Substantia nigra (tissue), 51 donors: ENCODE measurements at places on chromosomes 1 and 21.

DNA sequence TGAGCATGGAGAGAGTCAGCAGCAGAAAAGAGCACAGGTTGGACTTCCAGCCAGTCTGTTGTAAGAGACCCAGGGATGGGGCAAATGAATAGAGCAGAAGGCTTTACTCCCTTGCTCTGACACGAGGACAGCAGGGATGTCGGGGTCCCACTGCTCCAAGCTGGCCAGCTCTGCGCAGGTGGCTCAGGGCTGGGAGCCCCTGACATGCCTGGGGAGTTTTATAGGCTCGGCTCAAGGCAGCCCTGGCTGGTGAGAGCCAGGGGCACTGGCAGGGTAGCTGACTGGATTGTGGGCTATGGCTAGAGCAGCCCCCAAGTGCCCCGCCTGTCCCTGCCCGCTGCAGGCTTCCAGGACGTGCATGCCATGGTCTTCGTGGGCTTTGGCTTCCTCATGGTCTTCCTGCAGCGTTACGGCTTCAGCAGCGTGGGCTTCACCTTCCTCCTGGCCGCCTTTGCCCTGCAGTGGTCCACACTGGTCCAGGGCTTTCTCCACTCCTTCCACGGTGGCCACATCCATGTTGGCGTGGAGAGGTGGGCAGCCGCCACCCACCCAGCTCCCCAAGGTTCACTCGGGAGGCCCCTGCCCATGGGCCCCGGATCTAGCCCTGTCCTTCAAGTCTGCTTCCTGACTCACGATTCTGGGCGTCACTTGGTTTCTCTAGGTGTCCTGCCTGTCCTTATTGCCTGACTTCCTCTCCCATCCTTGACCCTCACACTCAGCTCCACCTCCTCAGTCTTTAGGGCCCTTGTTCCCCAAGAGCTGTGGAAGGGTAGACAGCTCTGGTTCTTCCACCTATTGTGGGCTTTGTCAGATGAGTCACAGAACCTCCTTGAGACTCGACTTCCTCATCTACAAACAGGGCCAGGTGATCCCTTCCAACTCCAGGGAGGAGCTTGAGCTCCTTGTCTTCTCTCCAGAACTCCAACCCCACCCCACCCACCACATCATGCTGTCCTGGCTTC, 8.2 kb downstream of the RHBG start:
- no peak for DNase-seq

GRCh38 chr1:10648689-10649516, 147.5 kb downstream of the CASZ1 start:
- no peak for DNase-seq

DNA sequence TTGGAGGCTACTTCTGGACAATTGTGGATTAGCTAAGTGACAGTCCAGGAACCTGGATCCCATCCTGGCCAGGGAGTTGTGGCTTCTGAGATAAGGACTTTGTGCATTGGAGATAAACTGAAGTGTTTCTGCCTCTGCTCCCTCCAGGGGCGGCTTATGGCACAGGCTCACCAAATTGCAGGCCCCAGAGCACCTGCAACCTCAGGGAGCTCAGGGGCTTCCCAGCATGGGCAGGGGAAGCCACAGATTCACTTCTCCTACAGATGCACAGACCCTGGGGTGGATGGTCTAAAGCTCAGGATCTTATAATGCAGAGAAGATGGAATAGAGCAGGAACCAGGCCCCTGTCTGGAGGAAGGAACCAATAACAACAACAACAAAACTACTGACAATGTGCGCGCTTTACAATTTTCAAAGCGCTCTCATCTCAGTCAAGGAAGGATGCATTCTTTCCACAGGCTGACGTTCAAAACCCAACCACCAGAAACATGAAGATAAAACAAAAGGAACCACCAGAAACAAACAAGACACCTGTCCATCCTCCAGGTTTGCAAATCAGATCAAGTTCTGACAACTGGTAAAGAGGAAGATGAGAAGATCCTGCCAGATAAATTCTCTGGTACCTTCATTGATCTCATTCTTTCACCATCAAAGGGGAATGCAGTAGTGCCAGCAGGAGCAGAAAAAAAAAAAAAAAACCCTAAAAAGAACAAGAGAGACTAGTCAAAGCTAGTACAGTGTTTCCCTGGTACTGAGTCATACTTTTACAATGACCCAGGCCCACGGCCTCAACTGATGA, 121.0 kb upstream of the IRF2BP2 start:
- DNase-seq = no peak

- no peak for DNase-seq
Observed at GRCh38 chr1:15417059-15417934, 7.6 kb downstream of the EFHD2 start.

DNA sequence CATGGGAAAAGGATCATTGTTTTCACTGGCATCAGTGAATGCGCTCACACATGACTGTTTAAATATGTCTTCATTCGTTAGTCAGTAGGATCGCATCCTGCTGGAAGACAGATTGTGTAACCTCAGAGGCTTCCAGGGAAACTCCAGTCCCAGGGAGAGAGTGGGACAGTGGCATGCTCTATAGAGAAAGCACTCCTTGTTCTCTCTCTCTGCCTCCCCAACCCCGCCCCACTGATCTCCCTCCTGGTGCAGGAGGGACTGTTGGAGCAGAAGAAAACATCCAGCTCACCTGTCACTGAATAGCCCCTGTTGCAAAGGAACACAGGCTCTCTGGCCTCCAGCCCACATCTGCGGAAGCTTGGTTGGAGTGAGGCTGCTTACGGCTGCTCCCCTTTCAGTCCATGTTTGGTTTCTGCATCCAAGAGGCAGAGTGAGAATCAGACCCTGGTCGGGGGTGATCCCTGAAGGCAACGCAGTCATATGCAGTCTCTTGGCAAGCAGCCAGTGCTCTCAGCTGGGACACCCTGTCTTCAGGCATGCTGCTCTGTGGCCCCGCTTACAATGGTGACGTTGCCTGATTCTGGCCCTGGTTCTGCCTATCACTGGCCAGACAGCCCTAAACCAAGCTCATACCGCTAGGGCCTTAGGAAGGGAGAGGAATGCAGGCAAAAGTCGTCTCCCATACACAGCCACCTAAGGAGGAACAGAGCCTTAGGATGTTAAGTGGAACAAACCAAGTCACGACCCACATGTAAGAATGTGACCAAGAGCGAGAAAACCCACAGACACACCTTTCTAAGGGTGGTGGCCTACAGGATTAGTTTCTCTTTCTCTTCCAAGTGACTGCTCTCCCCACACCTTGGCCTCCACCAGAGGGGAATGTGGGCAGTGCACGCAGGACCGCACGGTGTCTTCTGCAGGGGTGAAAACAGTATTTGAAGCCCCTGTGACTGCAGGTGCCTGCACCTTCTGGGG, 39.7 kb downstream of the BACE2 start:
- DNase-seq = no peak

GRCh38 chr1:230426246-230427093, at the start of gene PGBD5:
Gene PGBD5 (minus strand): TSS chr1:230426332. CDS start chr1:230425928, 404 bp downstream.
- peak; percentile 87 for DNase-seq

GRCh38 chr1:118012515-118013124, 83.1 kb downstream of the WDR3 start:
- no peak for DNase-seq

DNA sequence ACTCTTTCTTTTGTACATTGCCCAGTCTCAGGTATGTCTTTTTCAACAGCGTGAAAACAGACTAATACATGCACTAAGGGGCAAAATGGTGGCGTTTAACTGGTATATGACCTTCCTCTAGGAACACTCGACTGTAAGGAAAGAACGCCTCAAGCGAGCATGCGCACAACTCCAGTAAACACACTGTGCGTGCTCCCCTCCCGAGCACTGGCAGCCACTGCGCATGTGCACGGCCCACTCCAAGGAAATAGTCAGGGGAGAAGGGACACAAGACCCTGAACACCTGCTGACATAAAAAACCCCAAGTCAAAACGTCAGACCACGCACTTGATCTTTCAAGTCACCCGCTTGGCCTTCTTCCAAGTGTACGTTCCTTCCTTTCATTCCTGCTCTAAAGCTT, 173.5 kb downstream of the NPHP4 start:
- no peak for DNase-seq

DNA sequence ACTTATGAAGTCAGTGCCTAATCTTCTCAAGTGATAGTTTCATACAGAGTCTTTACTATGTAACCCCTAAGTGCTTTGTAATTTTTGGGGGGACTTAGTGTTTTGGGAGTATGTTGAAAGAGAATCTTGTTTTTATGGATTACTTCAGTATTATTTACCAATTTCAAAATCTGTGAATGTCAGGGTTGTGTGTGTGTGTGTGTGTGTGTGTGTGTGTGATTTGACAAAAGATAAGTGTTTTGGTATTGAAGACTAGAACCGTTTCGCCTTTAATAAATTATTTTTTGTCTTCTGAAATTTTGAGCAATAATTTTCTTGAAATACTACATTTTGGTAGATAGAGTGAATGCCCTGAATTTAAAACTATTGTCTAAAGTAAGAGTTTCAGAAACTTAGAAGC, 5.8 kb downstream of the MAGI3 start:
- DNase-seq = no peak

- DNase-seq = no peak
Observed at GRCh38 chr1:233614173-233614742, 352 bp downstream of the KCNK1 start.

- DNase-seq = no peak
Observed at GRCh38 chr1:109184687-109185086, 29.0 kb upstream of the SARS1 start.

DNA sequence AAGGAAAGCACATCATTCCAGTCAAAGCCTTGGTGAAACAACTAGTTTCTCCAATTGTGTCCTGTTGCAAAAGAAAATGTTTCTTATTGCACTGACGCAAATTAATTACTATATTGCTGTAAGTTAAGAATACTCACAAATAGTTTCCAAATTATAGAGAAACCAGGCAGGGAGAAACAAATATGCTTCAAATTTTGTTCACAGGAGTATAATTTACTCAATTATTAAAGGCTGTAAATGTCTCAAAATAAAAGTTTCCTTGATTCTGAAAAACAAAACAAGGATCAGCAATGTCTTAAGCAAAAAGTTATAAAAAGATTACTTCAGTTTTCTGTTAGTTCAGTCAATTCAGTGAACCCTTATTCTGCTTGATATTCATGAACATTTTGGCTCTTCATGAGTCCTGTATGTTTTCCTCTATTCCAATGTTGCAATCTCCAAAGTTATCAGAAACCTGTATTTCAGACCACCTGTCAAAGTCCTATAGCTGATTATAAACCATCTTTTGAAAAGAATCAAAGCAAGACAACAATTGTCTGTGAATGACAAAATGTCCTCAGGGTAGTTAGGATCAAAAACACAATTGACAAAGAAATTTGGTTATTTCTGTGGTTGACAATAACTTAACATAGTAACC, 11.7 kb upstream of the SYPL2 start:
- no peak for DNase-seq

DNA sequence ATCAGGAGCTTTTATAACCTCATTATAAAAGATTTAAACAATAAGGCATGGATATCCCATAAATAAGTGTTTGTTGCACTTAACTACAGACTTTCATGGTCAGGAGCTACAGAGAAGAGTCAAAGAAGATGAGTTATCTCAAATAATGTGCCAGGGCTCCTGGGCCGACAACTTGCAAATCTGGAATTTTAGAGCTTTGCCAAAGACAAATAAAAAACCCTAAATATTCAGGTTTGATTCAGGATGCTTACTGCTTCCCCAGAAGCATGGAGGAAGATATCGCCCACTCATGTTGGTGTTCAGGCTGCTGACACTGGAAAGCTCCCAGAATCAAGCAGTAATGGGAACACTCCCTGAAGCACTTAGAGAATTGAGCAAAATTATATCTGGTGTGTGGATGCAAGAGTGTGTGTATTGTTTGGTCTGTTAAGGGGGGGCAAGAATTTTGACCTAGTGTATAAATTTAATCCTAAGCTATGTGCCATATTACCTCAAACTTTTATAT, 176.9 kb upstream of the ESRRG start:
- DNase-seq = no peak

GRCh38 chr1:9161963-9162362, 33.1 kb upstream of the GPR157 start:
- no peak for DNase-seq

- no peak for DNase-seq
Observed at GRCh38 chr1:10833630-10834557, 37.4 kb upstream of the CASZ1 start.

- no peak for DNase-seq
Observed at GRCh38 chr1:220893701-220894024, 14.4 kb downstream of the HLX start.
